ENCODE measurements at places on chromosomes 3 and 15.

DNA sequence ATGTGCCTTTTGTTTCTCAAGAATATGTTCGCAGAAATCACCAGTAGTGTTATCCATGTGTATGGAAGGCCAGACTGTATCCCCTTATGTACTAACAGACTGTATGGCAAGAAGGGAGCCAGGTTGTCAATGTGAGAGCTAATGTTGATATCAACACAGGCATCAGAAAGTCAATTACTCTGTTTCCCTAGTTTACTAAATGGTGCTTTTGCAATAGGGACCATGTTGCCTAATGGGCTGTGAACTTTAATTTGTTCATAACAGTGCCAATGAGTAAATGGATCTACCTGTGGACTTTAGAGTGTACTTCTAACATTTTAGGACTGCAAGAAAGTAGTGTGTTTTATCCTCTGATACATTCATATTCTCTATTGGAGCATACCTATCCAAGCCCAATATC is 431.8 kb upstream of the TPRG1 start:
- no peak for DNase-seq

DNA sequence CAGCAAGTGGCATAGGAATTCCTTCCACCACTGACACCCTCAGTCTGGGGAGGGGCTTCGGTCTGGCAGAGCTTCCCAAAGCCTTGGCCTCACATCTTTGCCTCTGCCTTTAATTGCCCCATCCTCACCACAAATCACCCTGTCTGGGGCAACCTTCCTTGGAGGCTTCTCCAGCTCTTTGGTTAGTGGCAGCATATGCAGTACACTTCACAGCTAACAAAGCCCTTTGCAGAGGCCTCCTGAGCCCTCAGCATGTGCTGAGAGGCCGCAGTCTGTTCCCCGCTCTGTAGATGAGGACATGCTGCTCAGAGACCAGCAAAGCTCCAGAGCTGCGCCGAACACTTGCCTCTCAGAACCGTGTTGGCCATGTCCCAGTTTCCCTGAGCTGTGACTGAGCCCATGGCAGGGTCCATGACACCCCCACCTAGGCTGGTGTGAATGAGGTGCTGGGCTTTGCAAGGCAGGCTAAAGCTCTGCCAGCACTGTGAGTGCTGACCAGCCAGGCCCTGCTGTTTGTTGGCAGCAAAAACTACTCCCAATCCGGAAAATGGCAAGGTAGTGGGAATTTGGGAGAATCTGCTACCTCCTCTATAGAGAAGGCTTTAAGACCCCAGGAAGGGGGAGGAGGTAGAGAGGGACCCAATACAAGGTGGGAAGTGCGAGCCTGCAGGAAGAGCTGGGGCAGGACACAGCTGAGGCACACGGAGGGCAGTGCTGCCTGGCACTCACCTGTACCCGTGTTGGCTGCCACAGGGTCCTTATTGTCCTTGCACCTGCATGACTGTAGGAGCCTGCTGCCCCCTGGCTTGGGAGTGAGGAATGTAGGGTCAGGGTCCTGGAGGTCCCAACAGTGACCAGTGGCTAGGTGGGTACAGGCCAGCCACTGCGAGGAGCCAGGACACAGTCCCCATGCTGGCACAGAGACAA is 8.4 kb upstream of the KLF15 start:
- DNase-seq, result no peak

GRCh38 chr3:107870096-107870495 is 220.7 kb downstream of the CD47 start:
- no peak for DNase-seq

- DNase-seq, result no peak
Measured at GRCh38 chr3:174633342-174633741, 225.8 kb upstream of the NAALADL2 start.

DNA sequence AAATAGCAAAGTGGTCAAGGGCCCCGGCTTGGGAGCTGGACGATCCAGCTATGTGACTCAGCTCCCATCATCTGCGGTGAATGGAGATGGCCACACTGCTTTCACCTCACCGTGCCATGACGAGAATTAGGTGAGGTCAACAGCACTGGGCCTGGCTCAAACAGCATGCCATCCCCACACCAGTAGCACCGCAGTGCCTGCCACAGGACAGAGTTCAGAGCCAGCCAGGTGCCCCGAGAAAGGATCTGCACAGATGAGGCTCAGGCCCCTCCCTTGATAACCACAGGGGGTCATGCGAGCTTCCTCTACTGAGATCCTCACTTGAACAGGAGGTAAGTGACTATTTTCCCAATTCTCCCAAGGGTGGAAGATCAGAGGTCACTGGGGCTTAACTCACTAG is 29.4 kb downstream of the ZXDC start:
- DNase-seq, result no peak

DNA sequence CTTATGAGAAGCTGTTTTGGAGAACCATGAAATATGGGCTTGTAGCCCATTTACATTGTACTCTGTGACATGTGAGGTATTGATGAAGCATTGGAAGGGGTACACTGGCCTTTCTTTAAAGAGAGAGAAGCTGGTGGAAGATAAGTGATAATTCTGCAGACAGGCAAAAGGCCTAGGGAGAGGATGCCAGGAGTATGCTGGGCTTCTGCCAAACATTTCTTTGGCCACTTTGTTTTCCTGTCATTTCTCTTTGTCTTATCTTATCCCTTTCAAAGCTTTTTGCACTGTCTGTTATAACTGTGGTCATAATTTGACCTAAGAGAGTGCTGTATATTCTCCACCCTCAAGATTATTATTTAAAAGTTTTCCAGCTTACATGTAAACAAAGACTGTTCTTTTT is 109.6 kb upstream of the SEMA6D start:
- DNase-seq, result no peak

DNA sequence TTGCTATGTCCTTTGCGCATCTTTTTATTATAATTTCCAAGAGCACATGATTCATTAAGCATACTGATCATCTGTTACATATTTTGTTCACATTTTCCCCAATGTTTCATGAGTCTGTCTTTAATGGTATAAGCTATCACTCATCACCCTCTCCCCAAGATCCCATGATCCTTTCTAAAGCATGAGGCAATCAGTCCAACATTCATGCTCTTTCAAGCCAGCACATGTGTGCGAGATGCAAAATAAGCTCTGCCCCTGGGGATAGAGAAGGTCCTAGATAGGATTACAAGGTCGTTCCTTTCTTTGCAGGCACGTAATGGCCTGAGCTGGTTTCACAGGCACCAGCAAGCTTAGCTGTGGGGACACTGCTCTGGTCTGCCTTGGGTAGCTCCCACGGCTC is 32.2 kb upstream of the B3GNT5 start:
- no peak for DNase-seq

DNA sequence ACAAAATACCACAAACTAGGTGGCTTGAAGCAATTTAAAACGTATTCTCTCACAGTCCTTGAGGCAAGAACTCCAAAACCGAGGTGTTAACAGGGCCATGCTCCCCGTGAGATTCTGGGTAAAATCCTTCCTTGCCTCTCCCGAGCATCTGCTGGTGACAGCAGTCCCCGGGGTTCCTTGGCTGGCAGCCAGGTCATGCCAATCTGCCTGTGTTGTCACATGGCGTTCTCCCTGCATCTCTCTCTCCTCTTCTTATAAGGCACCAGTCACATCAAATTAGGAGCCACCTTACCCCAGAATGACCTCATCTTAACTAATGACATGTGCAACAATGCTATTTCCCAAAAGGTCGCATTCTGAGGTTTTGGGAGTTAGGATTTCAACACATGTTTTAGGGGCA is 26.3 kb upstream of the LRRN1 start:
- DNase-seq, result no peak

GRCh38 chr3:123037015-123037375 is 9.4 kb upstream of the SEMA5B start:
- no peak for DNase-seq

DNA sequence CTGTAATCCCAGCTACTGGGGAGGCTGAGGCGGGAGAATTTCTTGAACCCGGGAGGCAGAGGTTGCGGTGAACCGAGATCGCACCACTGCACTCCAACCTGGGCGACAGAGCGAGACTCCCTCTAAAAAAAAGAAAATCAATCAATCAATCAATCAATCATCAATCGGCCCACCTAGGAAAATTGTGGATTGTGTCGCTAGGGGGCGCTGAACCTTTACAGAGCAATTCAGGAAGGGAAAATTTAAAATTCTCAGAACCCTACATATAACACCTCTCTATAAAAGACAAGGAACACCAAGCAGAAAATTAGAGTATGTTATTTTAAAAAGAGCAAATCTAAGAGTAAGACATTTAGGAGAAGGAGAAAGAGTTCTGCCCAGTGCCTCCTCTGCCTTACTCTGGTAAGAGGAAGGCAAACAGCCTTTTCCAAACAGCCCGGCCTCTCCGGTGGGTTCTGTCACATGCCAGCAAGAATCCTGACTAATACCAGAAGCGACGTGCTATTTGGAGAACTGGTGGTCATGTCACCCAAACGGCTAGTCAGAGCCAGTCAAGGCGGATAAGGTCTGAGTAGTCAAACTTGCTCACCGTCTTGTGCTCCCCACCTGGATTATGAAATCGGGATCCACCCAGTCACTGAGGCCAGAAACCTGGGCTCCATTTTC is 22.3 kb upstream of the SMCO1 start:
- peak; percentile 42 for DNase-seq

DNA sequence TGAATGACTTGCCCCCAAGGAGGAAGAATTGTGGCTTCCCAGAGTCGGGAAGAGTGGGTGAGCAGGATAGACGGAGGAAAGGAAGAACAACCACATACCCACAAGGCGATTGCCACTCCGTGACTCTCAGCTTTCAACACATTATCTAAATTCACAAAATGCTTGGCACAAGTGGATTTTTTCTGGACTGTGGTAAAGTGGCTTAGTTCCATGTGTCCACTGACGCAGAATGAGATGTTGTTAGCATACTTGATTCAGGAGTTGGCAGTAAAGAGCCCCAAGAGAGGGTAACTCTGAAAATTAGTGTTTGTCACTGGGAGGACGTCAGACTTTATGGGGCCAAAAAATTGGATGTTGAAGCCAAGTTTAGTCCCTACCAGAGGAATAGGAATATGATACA is 198.8 kb upstream of the CTNNB1 start:
- DNase-seq, result no peak

GRCh38 chr3:23806534-23807423 is 1.0 kb downstream of the UBE2E1 start:
- no peak for DNase-seq

DNA sequence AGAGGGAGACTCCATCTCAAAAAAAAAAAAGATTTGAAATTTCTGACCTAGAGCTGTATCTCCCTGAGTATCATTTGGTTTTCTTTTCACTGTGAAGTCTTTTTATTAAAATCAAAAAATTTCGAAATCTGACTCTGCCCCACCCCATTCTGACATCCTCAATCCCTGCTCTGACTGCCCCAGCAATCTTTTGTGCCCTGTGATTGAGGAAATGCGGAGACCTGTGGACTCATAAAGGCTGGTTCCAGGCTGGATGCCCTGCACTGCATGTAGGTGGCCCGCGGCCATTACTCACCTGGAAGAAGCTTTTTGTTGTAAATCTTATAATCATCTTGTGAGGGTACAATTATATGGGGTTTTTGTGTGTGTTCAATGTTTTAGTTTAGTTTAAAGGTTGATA is 147.3 kb upstream of the SEMA6D start:
- DNase-seq, result no peak

GRCh38 chr3:139710212-139710611 is 32.4 kb upstream of the NMNAT3 start:
- DNase-seq, result no peak

DNA sequence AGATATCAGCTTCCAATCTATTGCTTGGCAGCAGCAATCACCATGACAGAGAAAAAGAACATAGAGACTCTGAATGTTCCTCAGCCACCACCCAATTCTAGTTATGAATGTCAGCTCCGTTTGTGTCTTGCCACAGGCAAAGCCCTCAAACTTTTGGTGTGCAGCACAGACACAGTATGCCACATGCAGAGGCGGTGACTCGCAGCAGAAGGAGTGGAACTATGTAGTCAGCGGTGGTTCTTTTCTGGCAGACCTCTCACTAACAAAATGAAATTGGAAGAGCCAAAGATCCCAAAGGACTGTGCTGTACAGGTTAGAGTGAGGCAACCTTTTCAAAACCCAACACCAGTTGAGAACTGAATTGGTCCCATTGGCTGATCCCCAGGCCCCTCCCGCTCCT is 220.9 kb downstream of the SLC9A9 start:
- DNase-seq, result no peak

GRCh38 chr15:67080900-67081431 is 15.6 kb downstream of the SMAD3 start:
- no peak for DNase-seq

DNA sequence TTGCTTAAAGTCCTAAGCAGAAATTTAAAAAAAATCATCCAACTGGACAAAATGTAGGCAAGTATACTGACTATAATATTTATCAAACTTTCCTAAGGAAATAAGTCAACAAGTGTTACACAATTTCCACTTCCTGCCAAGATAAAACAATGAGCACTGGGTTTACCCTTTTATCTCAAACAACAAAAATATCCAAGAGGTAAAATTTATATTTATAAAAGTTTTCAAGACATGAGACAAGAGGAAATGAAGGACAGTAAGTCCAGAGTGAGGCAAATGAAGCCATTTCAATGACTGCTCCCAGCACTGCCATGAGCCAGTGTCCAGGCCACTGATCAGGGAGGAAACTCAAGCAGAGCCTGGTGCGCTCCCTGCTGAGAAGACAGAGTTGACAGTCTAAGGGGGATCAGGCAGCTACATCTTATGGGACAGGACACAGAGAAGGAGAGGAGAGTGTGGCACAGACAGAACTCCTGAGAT is 439.4 kb downstream of the RAP2B start:
- no peak for DNase-seq

- no peak for DNase-seq
Measured at GRCh38 chr3:14471690-14472089, 68.5 kb downstream of the GRIP2 start.

GRCh38 chr3:153273767-153274435 is 111.9 kb downstream of the RAP2B start:
- DNase-seq, result no peak

GRCh38 chr3:134606033-134607025 is 44.5 kb downstream of the KY start:
- no peak for DNase-seq

DNA sequence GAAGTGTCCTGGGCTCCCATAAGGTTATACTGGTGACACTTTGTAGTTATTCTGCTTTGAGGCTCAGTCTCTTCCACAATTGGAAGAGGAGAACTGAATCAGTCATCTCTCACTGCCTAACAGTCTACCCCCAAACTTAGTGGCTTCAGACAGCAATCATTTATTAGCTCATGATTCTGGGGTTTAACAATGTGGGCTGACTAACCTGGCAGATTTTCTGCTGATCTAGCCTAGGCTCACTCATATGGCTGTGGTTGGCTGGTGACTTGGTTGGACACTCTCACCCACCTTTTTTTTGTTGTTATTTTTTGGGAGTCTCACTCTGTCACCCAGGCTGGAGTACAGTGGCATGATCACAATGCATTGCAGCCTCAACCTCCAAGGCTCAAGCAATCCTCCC is 7.1 kb downstream of the GPD1L start:
- DNase-seq, result no peak

DNA sequence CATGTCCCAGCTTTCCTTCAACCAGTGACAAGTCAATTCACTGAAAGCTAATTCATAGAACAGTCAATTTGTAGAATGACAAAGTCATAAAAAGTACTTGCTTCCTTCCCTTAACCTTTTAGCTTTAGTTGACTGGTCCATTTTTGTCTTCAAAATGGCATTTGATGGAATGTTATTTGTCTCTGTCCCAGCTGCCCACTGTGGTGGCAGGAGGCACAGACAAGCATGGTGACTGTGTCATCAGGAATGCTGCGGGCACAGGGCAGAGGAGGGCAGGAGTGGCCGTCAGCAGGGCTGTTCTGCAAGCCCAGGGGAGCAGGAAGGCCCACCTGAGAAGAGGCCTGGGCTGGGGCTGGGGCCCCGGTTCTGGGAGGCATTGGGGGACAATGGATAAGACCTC is 10.0 kb downstream of the IQSEC1 start:
- no peak for DNase-seq

GRCh38 chr3:133915685-133916658 is 20.3 kb upstream of the RAB6B start:
- DNase-seq, result no peak
